ENCODE measurements at places on chromosomes 5 and 9.

GRCh38 chr5:125564317-125564975 lies 818.0 kb upstream of the ZNF608 start:
- DNase-seq, result no peak

- DNase-seq, result no peak
Measured at GRCh38 chr9:26471261-26471660, 421.3 kb downstream of the CAAP1 start.

DNA sequence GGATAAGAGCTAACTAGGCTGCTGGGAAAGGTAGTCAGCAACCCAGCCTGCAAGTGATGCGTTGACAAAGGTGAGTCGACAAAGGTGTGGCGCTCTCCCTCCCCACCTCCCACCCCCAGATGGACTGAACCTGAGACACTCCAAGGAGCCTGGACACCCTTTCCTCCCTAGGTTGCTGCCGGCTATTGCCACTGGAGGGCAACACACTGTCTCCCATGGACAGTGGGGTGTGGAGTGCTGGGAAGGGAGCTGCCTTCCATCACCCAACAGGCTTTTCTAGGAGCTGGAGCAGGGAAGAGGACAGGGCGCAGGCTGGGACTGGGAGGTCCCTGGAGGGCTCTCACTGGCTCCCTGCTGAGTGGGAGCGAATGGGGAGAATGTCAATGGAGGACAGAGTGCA lies 75.4 kb upstream of the ARAP3 start:
- peak; percentile 57 for DNase-seq

- no peak for DNase-seq
Measured at GRCh38 chr5:143573568-143574170, 170.2 kb upstream of the NR3C1 start.

- DNase-seq, result peak; percentile 89
Measured at GRCh38 chr5:43389679-43390329, 22.4 kb downstream of the CCL28 start.

DNA sequence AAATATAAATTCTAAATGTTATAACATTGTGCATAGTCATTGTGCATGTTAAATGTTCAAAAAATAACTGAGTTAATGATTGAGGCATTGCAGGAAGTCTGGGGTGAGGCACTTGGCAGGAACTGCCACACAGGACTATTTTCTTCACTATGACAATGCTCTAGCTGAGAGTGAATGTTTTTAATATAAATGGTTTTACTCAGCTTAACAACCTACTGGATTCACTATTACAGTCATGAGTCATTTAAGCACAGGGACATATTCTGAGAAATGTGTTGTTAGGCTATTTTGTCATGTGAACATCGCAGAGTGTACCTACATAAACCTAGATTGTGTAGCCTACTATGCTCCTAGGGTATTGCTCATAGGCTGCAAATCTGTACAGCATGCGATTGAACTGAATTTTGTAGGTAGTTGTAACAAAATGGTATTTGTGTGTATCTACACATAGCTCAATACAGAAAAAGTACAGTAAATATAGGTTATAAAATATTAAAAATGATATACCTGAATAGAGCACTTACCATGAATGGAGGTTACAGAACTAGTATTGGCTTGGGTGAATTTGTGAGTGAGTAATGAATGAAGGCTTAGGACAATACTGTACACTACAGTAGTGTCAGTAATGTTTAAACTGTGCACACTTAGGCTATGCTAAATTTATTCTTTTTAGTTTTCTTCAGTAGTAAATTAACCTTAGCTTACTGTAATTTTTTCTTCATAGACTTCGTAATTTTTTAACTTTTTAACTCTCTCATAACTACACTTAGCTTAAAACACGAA lies 346.1 kb upstream of the PTGER4 start:
- peak; percentile 54 for DNase-seq

- no peak for DNase-seq
Measured at GRCh38 chr5:170330568-170331054, 33.0 kb upstream of the LCP2 start.

DNA sequence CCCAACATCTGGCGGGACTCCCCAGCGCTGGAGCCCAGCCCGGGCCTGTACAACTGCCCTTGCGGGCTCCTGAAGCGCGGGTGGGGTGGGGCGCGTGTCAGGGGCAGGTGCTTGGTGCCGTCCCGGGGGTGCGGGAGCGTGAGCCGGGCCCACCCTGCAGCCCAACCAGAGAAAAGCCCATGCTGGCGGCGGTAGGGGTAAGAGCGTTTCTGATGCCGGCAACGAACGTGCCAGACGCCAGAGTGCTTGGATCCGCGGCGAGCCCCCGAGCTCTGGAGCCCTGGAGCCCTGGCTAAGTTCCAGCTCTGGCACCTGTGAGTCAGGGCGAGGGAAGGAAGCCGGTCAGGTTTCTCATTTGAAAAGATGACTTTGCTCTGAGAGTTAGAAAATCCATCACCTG lies 58.0 kb downstream of the ZNF510 start:
- peak; percentile 46 for DNase-seq

- no peak for DNase-seq
Measured at GRCh38 chr5:31329715-31330114, 136.2 kb downstream of the CDH6 start.

DNA sequence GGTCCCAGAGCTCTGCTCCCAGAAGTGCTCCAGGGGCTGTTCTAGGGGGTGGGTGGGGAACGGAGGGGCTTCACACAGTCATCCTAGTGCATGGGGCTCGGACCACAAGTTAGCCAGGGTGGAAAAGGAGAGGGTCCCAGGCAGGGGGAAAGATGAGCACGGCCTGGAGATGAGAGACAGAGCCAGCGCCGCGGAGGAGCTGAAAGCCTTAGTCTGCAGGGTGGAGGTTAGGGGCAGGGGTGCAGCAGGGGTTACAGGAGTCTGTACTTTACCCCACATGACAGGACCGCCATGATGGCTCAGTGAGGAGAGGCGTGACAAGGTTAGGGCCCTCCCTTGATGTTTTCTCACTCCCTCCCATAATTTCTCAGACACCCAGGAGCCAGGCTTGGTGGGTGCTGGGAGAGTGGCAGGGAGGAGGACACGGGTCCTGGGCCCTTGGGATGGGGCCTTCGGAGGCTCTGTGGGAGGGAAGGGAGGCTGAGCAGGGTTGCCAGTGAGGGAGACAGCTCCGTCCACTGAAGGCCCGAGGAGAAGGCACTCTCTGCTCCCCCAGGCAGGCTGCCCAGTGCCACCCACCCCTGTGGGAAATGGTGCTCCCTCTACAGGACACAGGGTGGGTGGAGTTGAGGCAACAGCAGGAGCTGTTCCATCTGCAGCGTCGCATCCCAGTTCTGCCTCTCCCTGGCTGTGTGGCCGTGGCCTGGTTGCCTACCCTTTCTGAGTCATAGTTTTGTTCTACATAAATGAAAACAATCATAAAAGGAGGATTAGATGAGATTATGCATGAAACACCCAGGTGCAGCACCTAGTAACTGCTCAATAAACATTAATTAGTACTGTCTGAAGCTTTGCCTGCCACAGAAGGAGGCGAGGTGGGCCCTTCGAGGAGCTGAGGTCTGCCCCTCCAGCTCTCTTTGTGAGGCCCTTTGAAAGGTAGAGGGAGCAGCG lies 66.2 kb downstream of the NDST1 start:
- DNase-seq, result no peak

DNA sequence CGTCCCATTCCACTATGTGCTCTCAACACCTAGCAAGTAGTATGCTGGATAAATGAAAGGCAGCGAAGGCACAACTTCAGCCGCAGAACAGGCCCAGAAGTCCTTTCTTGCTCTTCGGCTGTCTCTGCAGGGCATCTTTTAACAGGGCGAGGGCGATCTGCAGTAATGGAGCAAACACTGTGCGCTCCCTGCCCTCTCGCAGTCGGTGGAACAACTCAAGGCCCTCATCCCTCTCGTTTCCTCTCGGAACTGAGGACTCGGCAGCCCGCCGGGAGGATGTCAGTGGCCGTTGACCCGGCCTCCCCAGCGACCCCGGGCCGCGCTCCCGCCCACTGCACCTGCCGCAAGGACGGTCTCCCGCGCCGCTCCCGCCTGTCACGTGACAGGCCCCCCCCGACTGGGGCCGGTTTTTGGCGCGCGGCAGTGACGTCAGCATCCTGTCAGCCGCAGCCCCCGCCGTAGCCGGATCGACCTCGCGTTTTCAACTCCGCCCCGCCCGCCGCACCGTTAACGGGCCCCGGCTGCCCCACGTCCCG lies 1.1 kb downstream of the ZNF367 start:
- peak; percentile 50 for DNase-seq

- peak; percentile 56 for DNase-seq
Measured at GRCh38 chr9:21830589-21830988, 28.2 kb downstream of the MTAP start.

- no peak for DNase-seq
Measured at GRCh38 chr5:9363449-9363848, 182.4 kb downstream of the SEMA5A start.

DNA sequence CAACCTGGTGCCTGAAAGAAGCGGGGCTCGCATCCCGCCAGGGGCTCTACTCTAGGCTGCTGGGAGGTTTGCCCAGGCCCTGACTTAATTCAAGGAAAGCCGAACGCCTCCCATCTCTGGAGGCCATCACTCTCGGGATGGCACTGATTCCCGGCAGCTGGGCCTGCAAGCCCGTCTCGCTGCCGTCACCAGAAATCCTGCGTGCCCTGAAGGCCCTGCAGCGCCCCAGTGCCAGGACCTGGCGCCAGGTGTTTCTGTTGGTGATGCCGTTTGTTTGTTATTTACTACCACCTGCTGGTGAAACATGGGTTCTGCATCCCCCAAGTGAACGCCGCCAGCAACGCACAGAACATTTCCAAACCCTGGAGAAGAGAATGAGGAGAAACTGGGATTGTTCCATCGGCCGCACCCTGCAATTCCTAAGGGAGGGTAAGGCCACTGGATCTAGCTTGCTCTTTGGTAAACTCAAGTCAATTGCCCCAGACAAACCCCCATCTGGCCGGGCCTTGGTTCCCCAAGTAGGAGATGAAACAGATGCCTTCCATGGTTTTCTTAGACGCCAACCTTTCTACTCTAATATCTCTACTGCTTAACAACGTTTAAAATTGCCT lies 77.9 kb downstream of the AK8 start:
- DNase-seq, result peak; percentile 55

DNA sequence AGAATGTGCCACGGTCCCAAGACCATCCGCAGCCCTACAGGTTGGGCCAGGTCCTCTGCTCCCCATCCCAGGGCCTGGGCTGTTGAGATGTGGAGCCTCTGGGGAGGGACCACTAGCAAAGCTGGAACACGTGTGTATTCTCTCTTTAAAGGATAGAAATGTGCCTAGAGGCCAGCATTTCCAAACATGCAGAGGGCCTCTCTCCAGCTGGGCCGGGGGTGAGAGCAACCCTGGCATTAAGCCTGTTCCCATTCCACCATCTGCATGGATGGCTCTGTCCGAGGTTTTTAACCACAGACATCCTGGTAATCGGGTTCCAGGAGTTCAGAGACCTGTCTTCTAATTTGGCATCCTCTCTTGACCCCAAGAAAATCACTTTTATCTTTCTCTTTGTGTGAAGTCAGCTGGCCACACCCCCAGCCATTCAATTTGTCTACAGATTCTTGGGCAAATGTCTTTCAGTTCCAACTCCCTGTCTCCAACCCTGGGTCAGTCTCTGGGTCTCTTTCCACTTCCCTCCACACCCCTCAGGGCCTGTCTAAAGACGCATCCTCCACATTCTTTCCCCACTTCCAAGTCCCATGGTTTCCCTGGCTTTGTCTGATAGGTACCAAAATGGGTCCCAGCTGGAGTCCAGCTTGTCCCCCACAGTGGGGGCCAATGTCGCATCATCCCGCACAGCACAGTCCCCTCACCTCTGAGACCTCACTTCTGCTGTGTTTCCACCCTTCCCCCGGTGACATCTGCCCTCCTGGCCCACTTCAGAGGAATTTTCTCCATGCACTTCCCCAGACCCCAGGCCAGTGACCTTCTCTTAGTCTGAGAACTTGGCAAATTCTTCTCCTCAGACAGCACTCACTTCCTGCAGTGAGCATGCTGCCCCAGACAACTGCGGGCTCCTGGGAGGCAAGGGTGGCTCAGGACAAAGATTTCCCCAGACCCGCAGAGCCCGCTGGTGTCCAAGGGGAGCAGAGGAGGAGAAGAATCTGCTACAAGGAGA lies 56.8 kb downstream of the PTPDC1 start:
- DNase-seq, result no peak

GRCh38 chr5:23496576-23496975 lies 10.8 kb upstream of the PRDM9 start:
- DNase-seq, result no peak

GRCh38 chr9:109258481-109259302 lies 62.2 kb downstream of the EPB41L4B start:
- DNase-seq, result no peak

- no peak for DNase-seq
Measured at GRCh38 chr9:75669721-75670120, 220.8 kb upstream of the PCSK5 start.

DNA sequence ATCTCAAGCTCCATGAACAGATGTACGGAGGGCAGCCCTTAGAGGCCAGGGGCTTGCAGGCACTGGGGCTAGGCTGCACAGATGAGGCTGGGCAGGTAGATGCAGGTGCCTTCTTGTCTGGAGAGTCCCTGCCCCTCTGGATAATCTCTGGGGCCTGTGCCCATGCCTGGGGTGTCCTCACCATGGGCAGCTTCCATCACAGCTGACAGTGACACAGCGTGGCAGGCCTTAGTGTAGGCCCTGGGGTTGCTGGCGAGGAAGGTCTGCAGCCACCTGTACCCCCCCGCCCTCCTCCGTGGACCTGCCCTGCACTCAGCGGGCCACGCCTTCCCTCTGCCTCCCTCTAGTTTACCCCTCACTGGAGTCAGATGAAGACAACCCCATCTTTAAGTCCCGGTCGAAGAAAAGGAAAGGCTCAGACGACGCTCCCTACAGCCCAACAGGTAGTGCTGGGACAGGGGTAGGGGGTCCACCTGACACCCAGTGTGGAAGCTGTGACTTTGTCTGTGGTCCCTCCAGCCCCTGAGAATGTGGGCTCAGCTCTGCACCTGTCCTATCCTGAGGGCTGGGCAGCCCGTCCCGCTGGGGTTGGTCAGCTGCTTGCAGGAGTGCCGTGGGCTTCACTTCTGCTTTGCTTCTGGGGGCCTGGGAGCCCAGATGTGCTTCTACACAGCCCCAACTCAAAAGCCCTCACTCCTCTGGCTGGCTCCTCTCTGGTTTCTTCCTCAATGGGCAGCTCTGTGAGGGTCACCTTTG lies 98.4 kb downstream of the PHF2 start:
- no peak for DNase-seq

GRCh38 chr5:43649256-43649655 lies 46.3 kb downstream of the NNT start:
- no peak for DNase-seq

DNA sequence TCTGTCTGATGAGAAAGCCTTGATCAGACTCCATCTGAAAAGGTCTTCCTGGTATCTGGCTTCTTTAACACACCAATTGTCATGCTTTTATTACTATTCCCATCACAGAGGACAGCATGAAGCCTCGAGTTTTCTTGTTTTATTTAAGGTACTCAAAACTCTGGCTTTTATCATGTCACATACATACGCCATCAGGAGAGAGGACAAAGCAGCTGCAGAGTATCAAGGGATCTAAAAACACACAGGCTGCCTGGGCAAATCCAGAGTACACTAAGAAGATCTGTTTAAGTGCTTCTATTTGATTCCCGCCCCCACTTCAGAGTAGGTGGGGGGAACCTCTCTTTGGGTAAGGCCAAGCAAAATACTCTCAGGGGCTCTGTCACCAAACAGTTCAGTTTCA lies 277.2 kb downstream of the SPOCK1 start:
- DNase-seq, result no peak

- DNase-seq, result no peak
Measured at GRCh38 chr9:87558606-87559190, 61.0 kb downstream of the DAPK1 start.

All from bronchial epithelial cell (primary cell).